ENCODE measurements at places on chromosomes 3 and 15.
A peak's percentile ranks its signal among the peaks of the same experiment; 100 is the strongest.

DNA sequence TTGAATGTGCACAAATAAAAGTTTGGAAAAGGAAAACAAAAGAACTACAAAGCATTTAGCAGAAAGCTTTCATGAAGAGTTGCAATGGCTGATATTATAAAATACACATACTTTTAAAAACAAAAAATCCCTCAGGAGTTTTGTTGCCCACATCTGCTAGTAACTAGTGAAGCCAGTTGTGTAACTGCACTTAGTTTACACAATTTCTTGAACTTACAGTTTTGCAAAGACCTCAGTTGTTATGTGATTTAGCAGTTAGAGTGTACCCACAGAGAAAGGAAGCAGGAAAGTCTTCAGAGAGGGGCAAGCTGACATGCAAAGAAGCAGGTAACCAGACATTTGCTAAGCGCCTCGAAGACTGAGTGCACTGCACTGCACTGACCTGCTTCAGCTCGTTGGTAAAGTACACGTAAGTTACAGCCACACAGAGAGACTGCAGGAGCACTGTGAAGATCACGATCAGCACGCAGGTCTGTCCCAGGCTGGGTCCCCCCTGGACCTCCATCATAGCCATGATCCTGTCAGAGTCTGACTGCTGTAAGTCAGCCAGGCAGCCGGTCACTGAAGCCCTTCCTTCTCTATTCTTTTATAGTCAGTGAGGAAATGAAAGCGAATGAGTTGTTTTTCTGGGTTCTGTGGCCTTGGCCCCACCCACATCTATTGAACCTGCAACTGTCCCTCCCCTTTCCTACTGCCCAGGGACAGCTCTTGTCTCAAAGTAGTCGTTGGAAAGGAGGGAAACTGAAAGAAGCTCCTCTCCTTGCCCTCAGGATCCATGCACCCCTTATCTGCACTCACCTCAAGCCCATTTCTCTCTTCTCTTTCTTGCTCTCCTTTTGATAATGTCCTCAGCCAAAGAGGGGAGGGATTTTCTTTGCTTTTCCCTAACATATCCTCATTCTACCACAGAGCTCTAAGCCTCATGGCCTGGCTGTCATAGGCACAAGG, at the start of gene TNFSF10:
TNFSF10 (minus strand) TSS at position 560 of the 948 bp plus-strand sequence; CDS start at position 514, 46 bp downstream.
- DNase-seq, result peak; percentile 52

DNA sequence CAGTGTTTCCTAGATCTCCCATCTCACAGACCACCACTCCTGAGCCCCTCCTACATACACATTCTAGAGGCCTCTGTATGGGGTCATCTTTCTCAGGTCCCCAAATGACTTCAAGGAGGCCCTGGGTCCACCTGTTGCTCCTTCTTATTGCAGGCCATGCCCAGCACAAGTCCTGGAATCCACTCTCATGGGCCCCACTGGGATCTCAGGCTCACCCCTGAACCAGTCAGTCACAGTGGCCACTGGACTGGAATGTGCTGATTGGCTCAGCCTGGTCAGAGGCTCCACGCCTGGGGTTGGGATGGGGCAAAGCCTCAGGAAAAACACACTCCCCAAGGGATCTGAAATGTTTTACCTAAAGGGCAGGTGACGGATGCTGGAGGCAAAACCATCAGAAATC, 55.7 kb downstream of the SPSB4 start:
- no peak for DNase-seq

DNA sequence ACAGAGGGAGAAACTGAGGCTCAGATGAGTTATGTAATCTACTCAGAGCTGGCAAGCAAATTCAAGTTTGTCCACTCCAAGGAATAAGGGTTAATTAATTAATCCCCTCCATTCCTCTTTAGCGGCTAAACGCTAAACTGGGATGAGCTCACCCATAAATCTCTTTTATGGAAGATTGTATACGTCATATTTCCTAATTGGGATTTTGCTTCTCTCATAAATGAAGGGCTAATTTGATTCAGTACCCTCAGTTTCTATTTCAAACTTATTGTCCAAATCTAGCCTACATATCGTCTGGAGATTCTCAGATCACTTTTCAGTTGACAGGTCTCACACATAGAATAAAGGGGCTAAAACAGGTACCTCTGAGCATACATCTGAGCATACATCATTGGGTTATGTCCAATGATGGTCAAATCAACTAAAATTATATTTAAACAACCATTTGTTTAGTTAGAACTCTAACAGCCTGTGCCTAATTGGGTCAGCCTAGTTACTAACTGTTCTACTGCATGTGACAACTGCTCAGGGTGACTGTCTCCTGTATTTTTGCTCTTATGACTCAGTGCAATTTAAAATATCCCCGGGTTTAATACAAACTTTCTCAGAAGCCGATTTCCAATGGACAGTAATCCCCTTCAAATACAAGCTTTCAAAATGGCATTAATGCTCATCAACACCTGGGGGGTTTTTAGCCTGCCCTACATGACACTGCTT, 57.6 kb upstream of the PLXND1 start:
- DNase-seq, result no peak

GRCh38 chr3:18499301-18499700, 74.2 kb upstream of the SATB1 start:
- DNase-seq, result peak; percentile 2

GRCh38 chr3:198079771-198080520, 119.9 kb downstream of the LMLN start:
- peak; percentile 28 for DNase-seq

DNA sequence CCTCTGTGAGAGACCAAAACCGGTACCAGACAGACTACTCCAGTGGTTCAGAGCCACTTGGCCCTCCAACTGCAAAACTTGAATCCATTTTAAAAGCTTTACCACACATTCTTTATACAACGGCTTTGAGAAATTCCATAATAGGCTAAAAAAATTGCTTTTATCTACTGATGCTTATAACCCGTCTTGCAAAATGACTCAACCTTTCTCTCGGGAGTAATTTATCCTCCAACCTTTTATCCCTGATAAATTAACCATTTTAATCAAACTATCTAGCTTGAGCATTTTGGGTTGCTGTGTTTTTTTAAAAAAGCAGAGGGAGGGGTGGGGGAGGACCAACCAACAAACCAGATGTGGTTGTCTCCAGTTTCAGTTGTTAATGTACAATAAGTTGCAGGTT, 275.7 kb upstream of the LRTM1 start:
- peak; percentile 35 for DNase-seq

- no peak for DNase-seq
These were observed 62.4 kb upstream of the DAZL start for GRCh38 chr3:16667633-16668032.

DNA sequence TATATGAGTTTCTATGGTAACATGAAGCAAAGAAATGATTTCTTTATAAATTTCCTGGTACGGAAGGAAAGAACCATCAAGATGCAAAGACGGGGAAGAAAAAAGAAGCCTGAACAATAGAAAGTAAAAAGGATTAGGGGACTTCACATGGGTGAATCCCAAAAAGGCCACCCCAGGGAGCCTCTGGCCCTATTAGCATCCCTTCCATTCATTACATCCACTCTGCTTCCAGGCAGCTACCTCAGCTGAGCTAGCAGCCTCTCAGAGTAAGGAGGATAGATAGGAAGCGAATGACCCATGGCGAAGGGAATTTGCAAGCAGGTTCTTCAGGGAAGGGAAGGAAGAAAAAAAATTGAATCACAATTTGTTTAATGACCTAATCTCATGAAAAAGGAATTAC, 81.6 kb downstream of the GABRB3 start:
- no peak for DNase-seq

DNA sequence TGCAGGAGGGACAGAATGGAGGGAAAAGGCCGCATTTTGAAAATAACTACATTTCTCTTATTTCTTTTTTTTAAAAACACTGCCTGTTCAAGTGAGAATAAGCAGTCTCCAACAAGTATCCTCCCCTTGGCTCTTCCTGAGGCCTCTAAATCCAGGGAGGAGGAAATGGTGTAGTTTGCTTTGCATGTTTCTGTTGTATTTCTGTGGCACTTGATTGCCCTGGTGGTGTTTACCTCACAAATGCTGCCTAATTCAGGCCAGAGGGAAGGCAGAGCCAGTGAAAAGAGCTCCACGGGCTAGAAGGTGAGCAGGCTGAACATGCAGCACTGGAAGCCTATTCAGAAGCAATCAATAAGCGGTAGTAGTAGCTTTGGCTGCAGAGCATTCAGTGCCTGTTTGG, 149.3 kb upstream of the ATP11B start:
- DNase-seq, result no peak

DNA sequence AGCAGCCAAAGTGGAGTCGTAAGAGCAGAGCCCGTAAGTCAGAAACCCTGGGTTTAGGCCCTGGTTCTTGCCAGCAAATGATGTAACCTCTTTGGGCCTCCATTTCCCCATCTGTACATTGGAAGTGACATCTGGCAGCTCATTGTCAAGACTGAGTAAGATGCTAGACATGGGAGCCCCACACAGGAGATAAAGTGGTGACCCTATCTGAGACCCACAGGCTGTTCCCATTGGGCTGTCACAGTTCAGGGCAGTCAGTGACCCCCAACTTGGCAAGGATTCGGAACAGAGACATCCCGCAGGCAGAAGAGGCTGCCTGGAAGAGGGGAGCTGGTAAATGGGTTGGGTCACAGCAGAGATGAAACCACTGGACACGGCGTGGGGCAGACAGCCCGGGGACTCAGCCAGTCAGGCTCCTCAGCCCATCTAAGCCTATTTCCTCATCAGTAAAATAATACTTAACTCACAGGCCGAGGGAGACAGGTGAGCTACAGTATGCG, 1.8 kb downstream of the CLN6 start:
- no peak for DNase-seq

DNA sequence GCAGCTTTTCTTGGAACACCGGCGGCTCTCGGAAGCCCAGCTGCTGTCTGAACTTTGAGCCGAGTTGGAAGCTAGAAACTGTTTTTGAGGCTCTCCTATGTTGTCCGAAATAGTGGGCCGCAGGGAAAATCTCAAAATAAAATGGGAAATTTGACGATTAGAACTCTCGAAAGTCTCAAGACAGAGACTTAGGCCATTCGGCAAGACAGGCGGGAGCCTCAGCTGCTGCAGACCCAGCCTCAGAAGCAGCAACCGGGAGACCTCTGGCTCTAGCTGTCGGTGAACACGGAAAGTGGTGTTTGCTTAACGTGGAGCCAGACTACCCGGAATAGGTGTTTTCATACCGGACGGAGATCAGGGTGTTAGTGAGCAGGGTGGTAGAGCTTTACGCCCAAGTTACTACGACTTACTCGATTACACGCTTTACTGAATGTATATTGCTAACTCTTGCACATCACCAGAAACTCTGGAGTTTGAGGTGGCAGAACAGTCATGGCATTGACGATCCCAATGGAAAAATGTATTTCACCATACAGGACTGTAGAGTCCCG, 357 bp upstream of the MAN2C1 start:
- no peak for DNase-seq

DNA sequence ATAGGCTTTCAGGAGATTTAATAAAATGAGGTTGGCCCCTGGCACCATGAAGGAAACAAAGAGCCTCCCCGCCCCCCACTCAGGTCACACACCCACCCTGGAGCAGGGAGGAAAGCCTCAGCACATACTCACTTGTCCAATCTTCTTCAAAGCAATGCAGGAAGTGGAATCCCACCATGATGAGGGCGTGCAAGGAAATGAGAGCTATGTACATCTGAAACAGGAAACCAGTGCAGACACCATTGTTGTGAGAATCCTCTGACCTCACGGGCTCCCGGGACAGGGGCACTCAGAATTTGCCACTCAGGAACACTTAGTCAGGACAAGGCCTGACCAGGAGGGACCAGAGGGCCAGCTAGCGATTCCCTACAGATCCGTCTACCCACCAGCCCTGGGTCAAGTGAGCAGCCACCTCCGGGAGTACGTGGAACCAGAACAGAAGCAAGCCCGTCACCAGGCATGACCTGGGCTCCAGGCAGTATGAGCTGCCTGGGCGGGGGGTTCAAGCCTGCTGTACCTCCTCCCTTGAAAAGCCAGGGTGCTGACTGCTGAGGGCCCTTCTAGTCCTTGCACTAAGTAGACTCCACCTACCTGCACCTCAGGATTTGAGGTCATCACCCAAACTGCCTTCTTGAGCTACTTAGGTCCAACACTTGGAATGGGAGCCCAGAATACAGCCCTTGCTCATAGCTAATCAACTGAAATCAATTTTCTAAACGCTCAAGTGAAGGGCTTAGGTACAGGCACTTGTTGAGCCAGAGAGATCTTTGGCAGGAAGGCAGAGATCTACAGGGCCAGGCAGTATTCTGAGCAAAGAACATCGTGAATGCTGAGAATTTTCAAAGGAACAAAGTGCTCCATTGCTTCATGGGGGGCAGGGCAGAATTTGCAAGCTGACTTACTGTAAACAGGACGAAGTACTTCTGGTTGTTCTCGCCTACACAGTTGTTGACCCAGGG, 42.7 kb downstream of the ZDHHC3 start:
- DNase-seq, result no peak

Measured in astrocyte of the hippocampus (primary cell).